ENCODE measurements at places on chromosomes 3 and 15.

DNA sequence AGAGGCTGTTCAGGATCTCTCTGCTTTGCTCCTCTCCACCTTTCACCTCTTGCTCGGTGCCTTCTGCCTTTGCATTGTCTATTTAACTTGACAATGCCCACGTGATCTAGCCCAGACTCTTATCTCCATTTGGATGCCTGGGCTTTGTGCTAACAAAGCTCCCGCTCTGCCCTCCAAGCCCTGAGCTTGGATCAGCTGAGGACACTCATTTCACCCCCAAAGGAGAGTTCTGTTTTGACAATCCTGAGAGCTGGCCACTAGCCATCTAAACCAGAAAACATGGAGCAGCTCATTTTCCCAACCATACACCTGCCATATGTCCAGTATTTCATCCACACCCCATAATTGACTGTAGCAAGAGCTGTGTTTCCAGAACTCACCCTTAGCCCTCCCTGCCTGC, 12.8 kb downstream of the GPR176 start:
- no peak for DNase-seq

DNA sequence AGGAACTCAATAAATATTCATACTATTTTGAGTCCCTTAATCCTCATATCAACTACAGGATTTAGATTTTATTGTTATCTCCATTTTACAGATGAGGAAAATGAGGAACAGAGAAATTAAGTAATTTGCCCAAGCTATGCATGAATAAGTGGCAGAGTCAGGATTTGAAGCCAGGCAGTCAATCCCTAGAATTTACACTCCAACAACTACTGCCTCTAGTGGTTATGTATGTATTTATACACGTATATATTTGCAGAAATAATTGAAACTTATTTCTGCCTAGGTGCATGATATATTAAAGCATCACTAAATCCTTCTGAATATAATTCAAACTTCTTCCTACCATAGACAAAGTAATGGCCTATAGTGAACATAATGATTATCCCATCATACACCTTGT, 137.4 kb downstream of the SERPINI1 start:
- DNase-seq: no peak

- DNase-seq: no peak
Observed at GRCh38 chr3:123143669-123144411, 57.9 kb upstream of the SEC22A start.

GRCh38 chr15:89364341-89364740, 29.7 kb upstream of the POLG start:
- no peak for DNase-seq

DNA sequence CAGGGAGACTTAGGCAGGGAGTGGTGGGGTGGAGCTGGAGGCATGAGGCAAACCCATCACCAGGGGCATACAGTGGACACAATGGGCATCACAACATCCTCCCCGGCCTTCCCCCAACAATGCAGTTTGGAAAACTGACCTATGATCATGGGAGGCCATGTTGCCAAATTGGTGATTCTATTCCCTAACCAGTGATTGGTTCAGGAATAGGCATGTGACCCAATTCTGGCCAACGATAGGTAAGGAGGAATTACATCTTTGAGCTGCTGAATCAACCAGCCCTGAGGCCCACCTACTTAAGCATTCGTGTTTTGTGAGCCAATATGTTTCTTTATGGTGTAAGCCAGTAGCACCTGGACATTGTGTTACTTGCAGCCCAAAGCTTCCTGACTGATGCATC, 40.0 kb downstream of the LINGO1 start:
- no peak for DNase-seq

- no peak for DNase-seq
Observed at GRCh38 chr15:62592920-62593319, 427.8 kb upstream of the C2CD4B start.

- DNase-seq: no peak
Observed at GRCh38 chr3:126111566-126112475, 27.9 kb upstream of the SLC41A3 start.
